Activated T-helper 17 cell treated with anti-CD3 and anti-CD28 coated beads, Interleukin-2, amount 50 U/mL, for 72 hours (primary cell): ENCODE measurements at places on chromosomes 7 and 10.

- no peak for ATAC-seq
Measured at GRCh38 chr7:40793132-40793531, 658.3 kb downstream of the SUGCT start.

DNA sequence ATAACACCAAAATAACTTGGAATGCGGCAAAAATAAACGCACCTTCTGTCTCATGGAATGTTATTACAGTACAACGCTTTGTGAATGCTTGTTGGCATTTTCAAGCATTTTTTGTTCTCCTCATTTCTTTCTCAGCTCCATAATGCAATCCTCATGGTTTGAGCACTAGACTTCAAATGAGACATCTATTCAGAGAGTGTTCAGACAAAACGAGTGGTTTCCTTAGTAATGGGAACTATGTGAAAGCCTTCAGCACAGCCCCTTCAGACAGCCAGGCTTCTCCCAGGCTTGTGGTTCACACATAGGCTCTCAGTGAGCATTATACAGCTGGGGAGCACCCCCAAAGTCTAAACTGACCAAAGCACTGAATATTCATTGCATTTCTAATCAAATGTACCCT, 8.6 kb upstream of the LRRN3 start:
- ATAC-seq, result no peak

GRCh38 chr10:70508912-70509756, 30.6 kb downstream of the PALD1 start:
- ATAC-seq, result no peak

DNA sequence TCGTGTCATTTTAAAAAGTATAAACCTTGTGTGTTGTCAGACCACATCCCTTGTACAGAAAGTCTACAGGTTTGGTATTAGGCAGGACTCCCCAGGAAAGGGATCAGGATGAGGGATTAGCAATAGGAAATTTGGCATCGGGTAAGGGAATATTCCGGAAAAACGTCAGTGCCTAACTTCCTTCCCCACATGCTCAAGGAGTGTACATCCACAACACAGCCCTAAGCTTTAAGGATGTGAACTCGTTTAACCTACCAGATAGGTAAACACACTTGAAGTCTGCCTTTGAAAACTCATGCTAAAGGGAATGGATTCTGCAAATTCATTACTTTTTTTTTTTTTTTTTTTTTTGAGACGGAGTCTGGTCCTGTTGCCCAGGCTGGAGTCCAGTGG, 194.9 kb downstream of the SKIDA1 start:
- ATAC-seq, result no peak
